ENCODE measurements at places on chromosomes 1 and 21.

DNA sequence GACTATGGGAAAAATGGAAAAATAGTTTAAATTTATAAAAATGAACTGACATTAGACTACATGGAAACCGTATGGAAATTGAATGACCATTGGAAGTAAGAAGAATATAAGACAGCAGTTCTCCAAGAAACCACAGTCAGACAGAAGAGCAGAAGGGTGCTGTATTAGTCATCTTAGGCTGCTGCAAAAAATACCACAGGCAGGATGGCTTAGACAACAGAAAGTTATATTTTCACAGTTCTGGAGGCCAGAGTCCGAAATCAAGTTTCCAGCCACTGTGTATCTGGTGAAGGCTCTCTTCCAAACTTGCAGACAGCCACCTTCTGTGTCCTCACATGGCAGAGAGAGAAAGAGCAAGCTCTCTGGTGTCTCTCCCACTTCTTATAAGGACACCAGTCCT lies 175.2 kb downstream of the DSCAM start:
- DNase-seq: no peak

GRCh38 chr1:17245816-17246325 lies 3.0 kb upstream of the PADI3 start:
- no peak for DNase-seq

DNA sequence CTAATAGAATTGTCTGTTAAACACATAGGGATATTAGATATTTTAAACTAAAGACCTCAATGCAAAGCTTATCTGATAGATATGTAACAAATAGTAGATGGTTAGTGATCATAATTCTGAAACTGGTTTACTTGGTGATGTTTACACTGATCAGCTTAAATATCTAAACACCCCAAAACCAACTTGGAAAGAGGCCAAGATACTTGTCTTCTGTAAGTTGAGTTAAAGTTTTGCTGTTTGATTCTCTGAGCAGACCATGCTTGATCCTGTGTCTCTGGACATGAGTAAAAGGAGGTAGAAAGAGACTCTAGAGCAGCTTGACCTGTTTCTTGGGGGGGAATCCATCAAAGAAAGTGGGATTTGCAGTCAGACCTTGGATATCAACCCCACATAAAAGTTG lies 107.5 kb downstream of the NEK7 start:
- DNase-seq: no peak

GRCh38 chr1:27436204-27437159 lies 44.1 kb downstream of the GPR3 start:
- no peak for DNase-seq

DNA sequence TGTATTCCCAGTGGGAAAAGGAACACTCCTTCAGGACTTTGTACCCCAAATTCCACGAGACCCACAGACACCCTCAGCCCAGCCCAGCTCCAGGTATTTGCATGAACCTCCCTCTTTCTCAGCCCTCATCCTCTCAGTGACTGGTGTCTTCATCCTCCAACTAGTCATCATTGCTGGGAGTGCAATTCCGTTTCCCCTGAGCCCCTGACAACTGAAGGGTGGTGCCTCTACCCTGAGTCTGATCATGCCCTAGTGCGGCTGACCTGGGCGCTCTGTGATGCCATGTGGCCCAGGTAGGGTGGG lies 3.8 kb upstream of the ZNF692 start:
- DNase-seq: no peak

GRCh38 chr1:115299266-115299665 lies 38.8 kb downstream of the NGF start:
- DNase-seq: no peak

DNA sequence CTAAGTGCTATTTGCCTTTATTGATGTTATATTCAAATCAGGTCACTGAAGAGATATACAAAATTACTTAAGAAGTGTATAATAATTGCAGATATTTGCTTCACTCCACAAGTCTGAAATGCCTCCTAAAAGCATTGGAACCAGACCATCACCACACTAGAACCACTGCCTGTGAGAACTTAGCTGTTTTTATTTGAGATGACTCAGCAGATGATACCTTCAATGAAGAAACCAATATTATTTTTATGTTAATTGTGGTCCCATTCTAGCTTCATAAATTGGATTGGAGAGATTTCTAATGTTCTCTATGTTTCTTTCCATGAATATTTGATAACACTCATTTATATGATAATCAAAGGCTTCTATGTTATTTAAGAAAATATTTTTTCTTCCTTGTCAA lies 740.6 kb downstream of the KCNT2 start:
- DNase-seq: no peak

DNA sequence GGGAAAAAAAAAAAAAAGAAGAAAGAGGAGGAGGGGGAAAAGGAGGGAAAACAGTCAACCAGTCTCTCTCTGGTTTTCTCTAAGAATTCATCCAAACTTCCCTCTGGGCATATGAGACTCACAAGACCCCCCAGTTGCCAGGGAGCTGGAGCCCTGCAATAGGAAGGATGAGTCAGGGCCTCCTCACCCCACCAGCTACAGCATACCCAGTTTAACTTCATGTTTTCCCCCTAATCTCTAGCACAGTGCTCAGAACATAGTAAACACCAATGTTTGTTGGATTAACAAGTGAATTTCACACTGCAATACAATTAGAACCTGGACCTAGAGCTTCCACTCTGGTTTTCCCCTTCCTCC lies 7.8 kb downstream of the F11R start:
- peak; percentile 20 for DNase-seq

DNA sequence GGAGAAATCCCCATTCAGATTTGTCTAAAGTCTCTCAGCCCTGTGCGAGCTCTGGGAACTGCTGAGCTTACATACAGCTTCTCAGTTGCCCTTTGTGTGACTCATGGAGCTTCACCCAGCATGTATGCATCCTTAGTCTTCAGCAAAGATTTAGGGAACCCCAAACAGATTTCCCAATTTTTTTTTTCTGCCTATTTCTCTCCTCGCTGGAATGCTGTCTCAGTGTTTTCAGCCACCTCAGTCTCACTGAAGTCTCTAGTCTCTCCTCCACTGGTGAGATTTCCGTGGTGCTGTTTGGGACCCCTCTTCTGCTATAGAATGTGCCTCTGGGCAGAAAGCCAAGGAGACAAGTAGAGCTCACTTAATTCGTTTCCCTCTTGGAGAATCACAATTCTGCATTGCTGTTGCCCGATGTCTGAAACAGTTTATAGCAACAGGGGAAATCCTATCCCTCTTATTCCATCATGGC lies 28.1 kb upstream of the TXLNA start:
- no peak for DNase-seq

GRCh38 chr1:219304227-219305226 lies 130.8 kb downstream of the LYPLAL1 start:
- no peak for DNase-seq

GRCh38 chr1:117606649-117607430 lies 992 bp downstream of the TENT5C start:
- DNase-seq: peak; percentile 64

GRCh38 chr21:28317177-28317950 lies 675.3 kb downstream of the LTN1 start:
- no peak for DNase-seq

- no peak for DNase-seq
Measured at GRCh38 chr21:36902793-36903192, 63.7 kb downstream of the HLCS start.
